ENCODE measurements at places on chromosomes 13 and 19.

GRCh38 chr13:95164830-95165229 is 136.4 kb downstream of the ABCC4 start:
- DNase-seq, result no peak

DNA sequence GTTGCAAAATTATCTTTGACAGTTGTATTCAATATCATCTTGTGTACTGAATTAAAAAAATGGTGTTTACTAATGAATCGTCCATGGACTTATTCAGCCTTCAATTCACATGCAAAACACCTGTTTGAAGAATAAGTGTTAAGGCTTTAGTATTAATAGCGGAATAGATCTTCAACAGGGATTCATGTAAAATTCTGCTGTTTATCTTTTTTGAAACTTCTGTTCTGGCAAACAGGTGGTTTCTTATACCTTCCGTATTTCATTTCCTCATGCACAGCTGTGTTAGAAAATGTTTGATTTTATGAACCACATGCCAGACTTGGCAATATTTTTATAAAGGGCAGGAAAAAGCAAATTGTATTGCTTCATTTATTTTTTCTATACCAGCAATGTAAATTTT is 255.7 kb downstream of the DACH1 start:
- no peak for DNase-seq

DNA sequence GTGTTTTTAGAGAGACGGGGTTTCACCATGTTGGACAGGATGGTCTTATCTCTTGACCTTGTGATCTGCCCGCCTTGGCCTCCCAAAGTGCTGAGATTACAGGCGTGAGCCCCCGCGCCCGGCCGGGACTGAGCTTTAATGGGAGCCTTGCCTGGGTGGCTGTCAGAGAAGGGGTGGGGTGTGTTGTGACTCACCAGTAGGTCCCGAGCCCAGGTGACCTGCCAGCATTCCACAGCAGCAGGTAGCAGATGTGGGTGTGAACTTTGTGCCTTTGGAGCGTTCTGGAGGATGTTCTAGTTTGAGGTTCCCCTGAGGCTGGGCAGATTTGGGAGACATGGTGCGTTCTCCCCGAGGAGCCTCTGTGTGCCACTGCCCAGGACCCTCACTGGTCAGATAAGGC is 7.1 kb upstream of the EPN1 start:
- no peak for DNase-seq

- DNase-seq, result no peak
Observed at GRCh38 chr19:43395561-43395960, 19.1 kb upstream of the TEX101 start.

GRCh38 chr19:456547-457110 is 4.2 kb downstream of the SHC2 start:
- no peak for DNase-seq

- DNase-seq, result no peak
Observed at GRCh38 chr19:46482631-46483030, 11.3 kb upstream of the PNMA8A start.

- no peak for DNase-seq
Observed at GRCh38 chr13:111219950-111220349, 100.5 kb upstream of the TEX29 start.

GRCh38 chr13:21850013-21851006 is 179.4 kb downstream of the FGF9 start:
- no peak for DNase-seq

DNA sequence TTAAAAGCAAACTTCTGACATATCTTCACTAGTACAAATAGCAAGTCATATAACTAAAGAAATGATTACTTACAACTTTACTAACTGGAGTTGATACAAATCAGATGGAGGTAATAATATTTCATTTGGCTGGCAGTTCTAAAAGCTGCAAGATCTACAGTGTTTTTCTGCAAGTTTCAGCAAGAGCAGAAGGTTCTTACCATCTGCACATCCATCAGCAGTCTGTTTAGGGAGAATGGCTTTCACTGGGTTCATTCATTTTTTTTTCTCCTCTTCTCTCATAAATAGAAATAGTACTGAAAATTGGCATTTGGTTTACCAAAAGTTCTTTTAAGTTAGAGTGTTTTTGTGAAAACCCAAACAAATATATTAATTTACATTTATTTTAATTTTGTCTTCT is 3.1 kb upstream of the SHISA2 start:
- no peak for DNase-seq

DNA sequence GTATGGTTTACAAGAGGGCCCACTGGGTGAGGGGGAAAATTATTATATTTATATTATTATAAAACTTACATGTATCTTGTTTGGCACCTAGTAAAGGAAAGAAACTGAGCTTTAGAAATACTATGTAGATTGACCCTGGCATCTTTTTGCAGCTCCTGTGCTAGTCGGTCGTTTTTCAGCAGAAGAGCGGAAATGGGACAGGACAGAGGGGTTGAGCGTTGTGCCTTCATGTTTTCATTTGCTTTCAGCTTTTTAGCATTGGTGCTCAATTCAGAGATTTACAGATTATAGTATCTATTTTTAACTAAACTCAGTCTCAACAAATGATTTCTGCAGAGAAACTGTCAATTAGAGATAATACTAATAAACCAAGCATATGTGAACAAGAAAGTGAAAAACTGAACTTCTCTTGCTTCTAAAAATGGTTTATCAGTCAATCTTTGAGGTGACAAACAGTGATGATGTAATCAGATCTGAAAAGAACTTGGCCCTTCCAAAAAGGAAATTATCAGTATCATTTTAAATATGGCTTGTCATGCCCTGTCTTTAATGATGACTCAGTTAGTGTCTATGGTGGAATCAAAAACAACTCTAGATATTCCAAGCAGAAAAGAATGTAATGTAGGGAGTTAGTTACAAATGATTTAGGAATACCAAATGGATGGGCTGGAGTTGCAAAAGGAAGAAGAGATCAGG is 56.9 kb upstream of the KCTD4 start:
- DNase-seq, result no peak

- DNase-seq, result no peak
Observed at GRCh38 chr13:20503088-20504083, 22.3 kb downstream of the CRYL1 start.

- DNase-seq, result no peak
Observed at GRCh38 chr13:88189728-88190127, 518.6 kb downstream of the SLITRK5 start.

- DNase-seq, result no peak
Observed at GRCh38 chr19:6494438-6495036, 7.6 kb downstream of the TUBB4A start.

- no peak for DNase-seq
Observed at GRCh38 chr13:113483504-113484293, 6.8 kb downstream of the DCUN1D2 start.

- DNase-seq, result no peak
Observed at GRCh38 chr13:43614063-43614462, 172.7 kb downstream of the ENOX1 start.

Data from stimulated activated naive CD4-positive, alpha-beta T cell treated with Interleukin-2 at 50 U/mL for 16 hours (primary cell).